ENCODE measurements at places on chromosomes 12 and 14.

DNA sequence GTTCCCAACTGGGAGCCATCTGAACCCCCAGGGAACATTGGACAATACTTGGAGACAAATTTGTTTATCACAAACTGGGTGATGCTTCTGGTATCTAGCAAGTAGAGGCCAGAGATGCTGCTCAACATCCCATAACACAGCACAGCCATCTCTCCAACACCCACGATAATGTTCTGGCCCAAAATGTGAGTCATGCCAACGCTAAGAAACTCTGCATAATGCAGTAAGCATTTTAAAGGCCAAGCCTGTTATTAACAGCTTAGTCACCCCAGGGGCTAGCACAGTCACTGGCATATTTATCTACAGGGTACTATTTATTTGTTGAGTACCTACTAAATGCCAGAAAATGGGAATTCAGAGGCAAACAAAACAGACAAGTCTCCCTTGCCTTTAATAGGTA is 873.1 kb upstream of the TMEM132C start:
- DNase-seq = no peak

- DNase-seq = no peak
Measured at GRCh38 chr12:67430708-67431335, 161.7 kb downstream of the CAND1 start.

DNA sequence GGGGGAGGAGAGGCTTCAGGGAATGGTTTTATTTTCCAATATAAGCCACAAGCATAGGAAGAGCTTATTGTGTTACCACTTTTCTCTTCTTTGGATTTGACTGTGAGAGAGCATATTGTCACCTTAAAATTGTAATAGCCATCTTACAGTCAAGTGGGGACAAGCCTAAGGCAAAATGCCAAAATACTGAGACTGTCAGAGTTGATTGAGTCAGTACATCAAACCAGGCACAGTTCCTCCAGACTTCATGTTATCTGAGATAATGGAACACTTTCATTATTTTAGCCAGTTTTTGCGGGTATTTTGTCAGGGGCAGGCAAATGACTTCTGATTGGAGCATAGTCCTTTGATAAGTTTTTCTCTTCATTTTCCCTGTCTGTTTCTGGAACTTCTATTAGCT is 19.5 kb upstream of the NUBPL start:
- DNase-seq = no peak

DNA sequence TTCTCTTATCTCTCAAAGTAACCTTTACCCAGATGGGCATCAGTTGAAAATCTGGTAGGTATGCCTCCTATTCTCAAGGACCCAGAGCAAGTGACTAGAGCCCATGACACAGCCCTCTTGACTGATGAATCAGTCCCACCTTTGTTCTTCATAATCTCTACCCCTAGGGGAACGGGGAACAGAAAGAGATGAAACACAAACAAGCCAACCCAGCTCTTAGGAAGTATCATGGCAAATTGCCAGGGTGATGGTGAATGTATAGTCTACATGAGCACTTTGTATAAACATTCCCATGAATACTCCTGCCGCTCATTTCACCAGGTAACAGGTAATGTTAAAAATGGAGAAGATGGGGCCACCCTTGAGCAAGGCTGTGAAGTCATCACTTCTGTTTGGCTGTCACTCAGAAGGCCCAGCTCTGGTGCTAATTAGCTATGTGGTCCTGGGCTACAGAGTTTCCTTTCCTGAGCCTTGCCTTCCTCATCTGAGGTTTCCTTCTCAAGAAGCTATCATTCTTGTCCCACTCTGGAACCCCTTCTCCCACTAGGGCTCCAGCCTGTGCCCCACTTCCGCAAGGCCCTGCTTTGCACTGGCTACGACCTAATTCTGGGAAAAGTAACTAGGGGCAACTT is 161.7 kb downstream of the ANO2 start:
- no peak for DNase-seq

GRCh38 chr14:70640938-70641547 is 673 bp upstream of the TTC9 start:
- peak; percentile 42 for DNase-seq

DNA sequence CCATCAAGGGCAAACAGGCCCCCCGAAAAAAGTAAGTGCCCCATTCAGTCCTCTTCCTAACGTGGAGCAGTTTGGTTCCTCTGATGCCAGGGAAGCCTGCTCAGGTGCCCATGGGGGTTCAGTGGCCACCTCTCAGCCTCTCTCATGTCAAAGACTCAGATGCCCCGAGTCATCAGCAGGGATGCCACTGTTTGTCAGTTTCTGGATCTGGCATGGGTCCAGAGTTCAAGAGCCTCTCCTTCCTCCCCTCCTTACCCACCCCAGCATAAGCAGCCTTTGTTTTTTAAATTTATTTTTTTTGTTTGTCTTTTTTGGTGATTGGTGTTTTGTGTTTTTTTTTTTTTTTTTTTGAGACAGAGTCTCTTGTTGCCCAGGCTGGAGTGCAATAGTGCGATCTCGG is 11.3 kb downstream of the KMT5A start:
- no peak for DNase-seq

GRCh38 chr14:60212503-60213371 is 36.3 kb upstream of the PPM1A start:
- DNase-seq = no peak

All from CD4-positive, alpha-beta T cell (primary cell).